IMR-90 (cell line): ENCODE measurements at places on chromosomes 12 and 14. TPM values are rescaled to one million over a fixed set of nuclear protein-coding genes. Genes with fewer than 3 reads are reported as not detected.

GSC gene
- total RNA-seq, result not detected in 2 replicates

OR4K14 gene
- not detected in 2 replicates for total RNA-seq

GPR84 gene
- not detected in 2 replicates for total RNA-seq

SERPINA5 gene
- not detected in 2 replicates for total RNA-seq

IL31 gene
- not detected in 2 replicates for total RNA-seq

KRT75 gene
- total RNA-seq, result not detected in 2 replicates

PTPN21 gene
- 10.4 and 11.4 TPM in 2 replicates for total RNA-seq

DNA sequence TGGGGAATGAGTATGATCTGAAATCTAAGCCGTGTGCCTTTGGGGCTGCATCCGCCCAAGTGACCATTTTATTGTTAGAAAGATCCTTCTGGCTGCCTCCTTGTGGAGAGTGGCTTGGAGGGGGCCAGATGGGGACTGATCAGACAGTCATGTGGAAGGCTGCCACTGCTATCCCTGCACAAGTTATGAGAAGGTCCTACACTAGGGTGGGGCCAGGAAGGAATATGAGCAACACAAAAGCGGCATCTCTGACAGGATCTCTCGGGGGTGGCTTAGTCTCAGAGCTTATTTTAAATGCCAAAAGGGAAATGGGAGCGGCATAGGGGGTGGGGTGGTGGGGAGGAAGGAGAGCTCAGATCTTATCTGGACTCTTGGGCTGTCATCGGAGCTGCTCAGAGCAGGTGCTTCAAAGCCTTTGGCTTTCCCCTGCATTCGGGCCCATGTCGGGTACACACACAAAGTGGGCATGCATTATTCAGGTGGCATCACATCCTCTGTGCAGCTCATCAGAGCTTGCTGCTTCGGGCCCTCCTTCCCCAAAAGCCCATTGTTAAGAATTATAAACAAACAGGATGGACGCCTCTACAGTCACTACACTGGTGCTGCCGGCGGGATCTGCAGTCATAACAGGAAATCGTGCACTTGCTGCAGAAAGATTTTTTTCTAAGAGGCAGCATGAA is 805.4 kb downstream of the VRK1 start:
- no peak overlapping the region for H3K4me3 ChIP-seq
- no peak for DNase-seq
- H3K4me1 ChIP-seq, result no peaks in the 10 kb centered on the region
- H3K27me3 ChIP-seq, result no peaks in the 10 kb centered on the region
- H3K27ac ChIP-seq, result no peak overlapping the region

GRCh38 chr12:65389436-65389835 is 111.0 kb downstream of the MSRB3 start:
- peaks cover 2% of the 10 kb centered on the region; the same call in 1 of the 2 replicates for H3K4me1 ChIP-seq
- H3K27me3 ChIP-seq, result no peaks in the 10 kb centered on the region
- H3K4me3 ChIP-seq, result no peak overlapping the region
- no peak for DNase-seq

DNA sequence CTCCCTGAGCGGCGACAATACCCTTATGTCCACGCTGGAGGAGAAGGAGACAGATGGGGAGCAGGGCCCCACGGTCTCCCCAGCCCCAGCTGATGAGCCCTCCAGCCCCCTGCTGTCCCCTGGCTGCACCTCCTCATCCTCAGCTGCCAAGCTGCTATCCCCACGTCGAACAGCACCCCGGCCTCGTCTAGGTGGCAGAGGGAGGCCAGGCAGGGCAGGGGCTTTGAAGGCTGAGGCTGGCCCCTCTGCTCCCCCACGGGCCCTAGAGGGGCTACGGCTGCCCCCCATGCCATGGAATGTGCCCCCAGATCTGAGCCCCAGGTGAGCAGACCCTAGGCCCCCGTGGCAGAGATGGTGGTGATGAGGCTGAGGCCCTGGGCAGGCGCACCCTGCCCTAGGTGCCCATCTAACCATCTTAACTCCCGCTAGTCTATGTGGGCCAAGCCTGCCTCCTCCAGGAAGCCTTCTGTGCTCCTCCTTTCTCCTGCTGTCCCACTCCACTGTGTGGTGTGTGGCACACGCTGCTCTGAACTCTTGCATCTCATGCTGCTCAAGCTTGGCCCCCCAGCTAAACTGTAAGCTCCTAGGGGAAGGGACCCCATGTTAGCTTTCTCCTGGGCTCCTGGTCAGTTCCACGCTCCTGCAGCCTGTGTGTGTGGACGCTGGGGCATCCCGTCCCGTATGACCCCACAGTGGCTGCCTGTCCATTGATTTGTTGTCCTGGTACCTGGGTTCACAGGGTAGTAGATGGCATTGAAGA is 12.1 kb downstream of the MCRS1 start:
- DNase-seq, result no peak
- peaks cover 33% of the 10 kb centered on the region for H3K36me3 ChIP-seq
- H3K27me3 ChIP-seq, result peaks cover 20% of the 10 kb centered on the region
- H3K4me3 ChIP-seq, result no peak overlapping the region
- no peaks in the 10 kb centered on the region for H3K4me1 ChIP-seq
- H3K27ac ChIP-seq, result no peak overlapping the region

- peak overlapping the region; percentile 83 for H3K4me3 ChIP-seq
- peaks cover 3% of the 10 kb centered on the region for H3K36me3 ChIP-seq
- no peaks in the 10 kb centered on the region for H3K27me3 ChIP-seq
- DNase-seq, result peak; percentile 27
- H3K27ac ChIP-seq, result peak overlapping the region; percentile 77; the same call in 1 of the 2 replicates
Measured at GRCh38 chr12:132986885-132987225, 688 bp downstream of the ZNF26 start.

DNA sequence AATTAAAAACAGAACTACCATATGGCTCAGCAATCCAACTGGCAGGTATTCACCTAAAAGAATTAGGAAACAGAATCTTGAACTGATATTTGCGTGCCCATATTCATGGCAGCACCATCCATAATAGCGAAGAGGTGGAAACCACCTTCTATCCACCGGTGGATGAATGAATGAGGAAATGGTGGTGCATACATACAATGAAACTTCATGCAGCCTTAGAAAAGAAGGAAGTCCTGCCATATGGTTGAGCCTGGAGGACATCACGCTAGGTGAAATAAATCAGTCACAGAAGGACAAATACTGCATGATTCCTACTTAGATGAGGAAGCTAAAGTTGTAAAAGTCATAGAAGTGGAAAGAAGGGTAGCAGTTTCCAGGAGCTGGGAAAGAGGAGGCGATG is 6.6 kb downstream of the TCL1A start:
- H3K27ac ChIP-seq, result no peak overlapping the region
- no peaks in the 10 kb centered on the region for H3K4me1 ChIP-seq
- DNase-seq, result no peak
- no peak overlapping the region for H3K4me3 ChIP-seq
- H3K27me3 ChIP-seq, result no peaks in the 10 kb centered on the region

- no peak overlapping the region for H3K4me3 ChIP-seq
- no peaks in the 10 kb centered on the region for H3K27me3 ChIP-seq
- DNase-seq, result no peak
Measured at GRCh38 chr12:58034311-58034710, 92.9 kb downstream of the ATP23 start.

GRCh38 chr12:93632383-93632782 is 44.8 kb upstream of the CRADD start:
- no peaks in the 10 kb centered on the region for H3K27me3 ChIP-seq
- H3K36me3 ChIP-seq, result no peaks in the 10 kb centered on the region
- H3K4me3 ChIP-seq, result no peak overlapping the region
- H3K4me1 ChIP-seq, result no peaks in the 10 kb centered on the region

DNA sequence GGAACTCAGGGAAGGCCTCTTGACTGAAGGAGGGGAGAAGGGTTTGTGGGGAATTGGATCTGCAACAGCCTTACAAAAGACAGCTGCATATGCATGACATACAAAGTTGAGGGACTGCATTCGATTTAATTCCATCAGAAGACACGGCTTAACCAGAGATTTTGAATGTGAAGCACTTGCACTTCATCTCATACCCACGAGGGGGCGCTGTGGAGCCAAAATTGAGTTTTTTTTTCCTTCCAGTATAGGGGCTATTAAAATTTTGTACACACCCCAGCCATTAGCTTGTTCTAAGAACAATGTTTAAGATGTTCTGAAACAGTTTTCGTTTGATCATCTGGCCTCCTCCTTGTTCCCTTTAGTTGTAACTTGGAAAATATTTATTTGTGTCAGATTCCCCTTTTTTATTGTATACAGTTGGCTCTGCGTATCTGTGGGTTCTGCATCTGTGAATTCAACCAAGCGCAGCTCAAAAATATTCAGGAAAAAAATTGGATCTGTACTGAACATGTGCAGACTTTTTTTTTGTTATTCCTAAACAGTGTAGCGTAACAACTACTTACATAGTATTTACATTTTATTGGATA is 1.6 kb downstream of the SUDS3 start:
- H3K4me1 ChIP-seq, result peaks cover 1% of the 10 kb centered on the region; the same call in 1 of the 2 replicates
- H3K27me3 ChIP-seq, result no peaks in the 10 kb centered on the region
- H3K36me3 ChIP-seq, result peaks cover 13% of the 10 kb centered on the region
- peak overlapping the region; percentile 70 for H3K4me3 ChIP-seq

DNA sequence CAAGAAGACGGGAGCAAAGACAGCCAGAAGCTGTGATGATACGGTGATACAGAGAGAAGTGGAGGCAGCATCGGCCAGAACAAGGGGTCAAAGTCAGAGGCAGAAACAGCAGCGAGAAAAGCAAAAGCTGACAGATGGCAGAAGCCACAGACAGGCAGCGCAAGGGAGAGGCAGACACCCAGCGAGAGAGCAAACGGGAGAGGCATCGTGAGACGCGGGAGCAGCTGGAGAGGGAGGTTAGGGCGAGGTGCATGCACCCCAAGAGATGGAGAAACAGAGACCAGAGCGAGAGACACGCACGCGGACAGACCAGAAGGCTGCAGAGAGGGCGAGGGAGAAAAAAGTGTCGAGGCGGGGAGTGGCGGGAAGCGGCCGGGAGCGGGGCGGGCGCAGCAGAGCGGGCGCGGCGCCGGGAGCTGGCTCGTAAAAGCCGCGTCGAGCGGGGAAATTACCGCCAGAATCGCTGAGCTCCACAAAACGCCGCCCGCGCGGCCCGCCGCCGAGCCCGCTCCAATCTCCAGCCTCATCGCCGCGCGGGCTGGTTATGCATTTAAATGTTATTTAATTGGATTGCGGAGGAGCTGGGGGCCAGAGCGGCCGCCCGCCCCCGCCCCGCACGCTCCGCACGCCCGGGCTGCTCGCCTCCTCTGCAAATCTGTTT is 15.6 kb downstream of the SMUG1 start:
- H3K4me1 ChIP-seq, result no peaks in the 10 kb centered on the region
- no peaks in the 10 kb centered on the region for H3K36me3 ChIP-seq
- H3K27me3 ChIP-seq, result peaks cover 56% of the 10 kb centered on the region
- no peak overlapping the region for H3K27ac ChIP-seq
